ENCODE measurements at places on chromosomes 4 and X.
A peak's percentile ranks its signal among the peaks of the same experiment; 100 is the strongest.

DNA sequence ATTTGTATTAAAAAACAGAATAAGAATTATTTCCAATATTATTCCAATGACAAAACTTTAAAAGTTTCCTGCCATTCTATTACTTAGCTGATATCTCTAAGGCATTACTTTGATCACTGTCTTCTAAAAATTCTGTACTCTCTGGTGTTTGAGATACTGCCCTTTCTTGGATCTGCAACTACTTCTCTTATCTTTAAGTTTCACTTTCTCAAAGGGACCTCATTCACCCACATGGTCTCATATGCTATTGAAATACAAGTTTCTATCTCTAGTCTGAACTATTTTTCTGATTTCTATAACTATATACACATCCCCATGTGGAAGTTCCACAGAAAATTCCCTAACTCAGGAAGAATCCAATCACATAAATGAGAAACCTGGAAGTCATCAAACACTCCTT, 22.2 kb downstream of the TMPRSS11E start:
- H3K27ac ChIP-seq = no peak overlapping the region
- no peak for DNase-seq
- H3K4me3 ChIP-seq = no peak overlapping the region
- H3K27me3 ChIP-seq = no peaks in the 10 kb centered on the region

DNA sequence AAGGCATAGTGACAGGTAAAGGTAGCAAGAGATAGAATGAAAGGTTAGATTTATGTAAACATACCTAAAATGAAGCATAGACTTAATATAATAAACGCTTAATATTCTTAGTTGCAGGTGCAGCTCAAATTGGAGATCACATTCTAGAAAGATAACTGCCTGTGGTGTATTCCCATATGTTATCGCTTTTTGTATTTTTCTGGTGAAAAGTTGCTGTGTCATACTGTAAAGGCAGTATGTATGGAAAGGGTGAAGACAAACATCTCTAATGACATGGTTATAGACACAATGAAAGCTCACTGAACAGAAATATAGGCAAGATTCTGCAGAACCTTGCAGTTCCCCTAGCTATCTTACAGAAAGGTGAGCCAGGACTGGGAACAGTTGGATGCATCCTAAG, 240.3 kb downstream of the DCLK2 start:
- H3K4me1 ChIP-seq = peaks cover 37% of the 10 kb centered on the region
- H3K27ac ChIP-seq = no peak overlapping the region
- H3K4me3 ChIP-seq = no peak overlapping the region
- H3K36me3 ChIP-seq = no peaks in the 10 kb centered on the region

DNA sequence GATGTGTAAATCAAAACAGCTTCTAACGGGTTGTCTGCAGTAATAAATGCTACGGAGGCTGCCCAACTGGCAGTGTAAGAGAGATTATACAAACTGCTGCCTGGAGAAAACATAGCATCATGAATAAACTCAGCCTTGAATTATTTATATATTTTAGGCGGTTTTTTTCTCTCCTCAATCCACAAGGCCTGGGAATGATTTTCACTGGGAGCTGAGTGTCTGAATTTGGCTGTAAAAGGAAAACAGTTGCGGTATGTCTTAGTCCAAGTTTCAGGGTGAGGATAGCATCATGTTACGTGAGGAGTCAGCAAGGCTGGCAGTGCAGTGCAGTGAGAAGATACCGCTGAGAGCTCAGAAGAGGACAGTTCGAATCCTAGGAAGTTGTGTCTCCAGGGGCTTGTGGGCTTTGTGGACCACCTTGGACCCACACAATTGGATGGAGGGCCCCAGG, 291.5 kb upstream of the BOD1L1 start:
- no peak for DNase-seq
- no peaks in the 10 kb centered on the region for H3K27me3 ChIP-seq
- H3K4me1 ChIP-seq = peaks cover 14% of the 10 kb centered on the region
- H3K4me3 ChIP-seq = no peak overlapping the region

DNA sequence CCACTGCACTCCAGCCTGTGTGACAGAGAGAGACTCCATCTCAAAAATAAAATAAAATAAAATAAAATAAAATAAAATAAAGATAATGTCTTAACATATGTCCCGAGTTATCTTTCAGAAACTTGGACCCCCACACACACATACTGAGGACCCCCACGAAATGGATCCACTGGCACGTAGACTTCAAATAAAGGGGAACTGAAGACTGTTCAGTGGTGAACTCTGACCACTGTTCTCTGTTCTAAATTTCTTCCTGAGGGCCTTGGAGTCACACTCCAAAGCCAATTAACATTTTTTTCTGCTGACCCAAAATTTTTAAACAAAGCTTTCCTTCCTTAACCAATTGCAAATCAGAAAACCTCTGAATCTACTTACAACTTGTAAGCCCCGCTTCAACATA, 43.5 kb upstream of the PRDX4 start:
- DNase-seq = no peak
- no peaks in the 10 kb centered on the region for H3K36me3 ChIP-seq
- no peak overlapping the region for H3K4me3 ChIP-seq
- no peaks in the 10 kb centered on the region for H3K4me1 ChIP-seq
- H3K27me3 ChIP-seq = no peaks in the 10 kb centered on the region
- H3K27ac ChIP-seq = no peak overlapping the region

GRCh38 chrX:121103381-121103780, 56.0 kb downstream of the GLUD2 start:
- no peaks in the 10 kb centered on the region for H3K4me1 ChIP-seq
- no peaks in the 10 kb centered on the region for H3K27me3 ChIP-seq
- no peak for DNase-seq
- H3K27ac ChIP-seq = no peak overlapping the region

- no peak for DNase-seq
- peaks cover 3% of the 10 kb centered on the region for H3K27me3 ChIP-seq
- peaks cover 7% of the 10 kb centered on the region for H3K4me1 ChIP-seq
- no peaks in the 10 kb centered on the region for H3K36me3 ChIP-seq
- H3K4me3 ChIP-seq = peak overlapping the region; percentile 65
Measured at GRCh38 chrX:21659320-21659719, 1.2 kb upstream of the KLHL34 start.

Measured in WTC11 (cell line).